Thymus (tissue), 14 donors: ENCODE measurements at places on chromosomes 5 and 9.

GRCh38 chr9:116208417-116209232 lies 55.0 kb downstream of the PAPPA start:
- DNase-seq = no peak

DNA sequence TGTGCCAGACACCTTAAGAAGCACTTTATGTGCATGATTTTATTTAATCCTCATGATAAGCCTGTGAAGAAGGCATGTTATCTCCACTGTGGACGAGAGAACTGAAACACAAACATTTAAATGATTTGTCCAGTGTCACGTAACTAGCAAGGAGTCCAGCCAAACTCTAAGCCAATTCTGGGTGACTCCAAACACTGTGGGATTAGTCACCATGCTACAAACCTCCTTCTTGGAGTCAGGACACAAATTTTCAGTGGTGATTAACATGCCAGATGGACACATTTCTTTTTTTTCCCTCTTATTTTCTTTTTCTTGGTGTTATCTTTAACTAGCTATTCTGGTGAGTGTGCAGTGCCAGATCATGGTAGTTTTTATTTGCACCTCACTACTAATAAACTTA lies 316.8 kb downstream of the NDUFS4 start:
- DNase-seq = no peak

DNA sequence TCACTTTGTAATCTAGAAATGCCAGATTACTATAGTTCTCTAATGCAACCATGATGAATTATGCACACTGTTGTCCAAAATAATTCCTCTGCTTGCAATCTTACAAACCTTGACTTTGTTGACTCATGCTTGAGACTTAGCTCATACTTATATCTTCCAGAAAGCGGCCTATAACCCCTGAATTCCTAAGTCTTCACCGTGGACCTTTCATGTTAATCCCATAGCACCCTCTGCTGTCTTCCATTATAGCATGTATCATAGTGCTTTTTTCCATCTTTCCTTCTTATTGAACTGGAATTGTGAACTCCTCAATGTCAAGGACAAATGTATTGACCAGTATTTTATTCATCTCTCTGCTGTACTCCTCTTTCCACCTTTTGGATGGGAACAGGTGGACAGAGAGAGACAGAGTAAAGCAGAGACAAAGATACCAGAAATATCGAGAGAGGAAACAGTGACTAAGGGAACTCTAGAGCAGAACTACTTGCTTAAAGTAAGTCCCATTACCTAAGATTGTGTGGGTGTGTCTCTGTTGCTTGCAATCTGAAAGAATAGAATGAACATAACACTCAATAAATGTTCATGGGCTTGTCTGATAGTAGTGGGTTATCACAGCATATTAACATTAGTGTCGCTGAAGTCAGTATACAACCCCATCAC lies 110.0 kb downstream of the LURAP1L start:
- DNase-seq = no peak

DNA sequence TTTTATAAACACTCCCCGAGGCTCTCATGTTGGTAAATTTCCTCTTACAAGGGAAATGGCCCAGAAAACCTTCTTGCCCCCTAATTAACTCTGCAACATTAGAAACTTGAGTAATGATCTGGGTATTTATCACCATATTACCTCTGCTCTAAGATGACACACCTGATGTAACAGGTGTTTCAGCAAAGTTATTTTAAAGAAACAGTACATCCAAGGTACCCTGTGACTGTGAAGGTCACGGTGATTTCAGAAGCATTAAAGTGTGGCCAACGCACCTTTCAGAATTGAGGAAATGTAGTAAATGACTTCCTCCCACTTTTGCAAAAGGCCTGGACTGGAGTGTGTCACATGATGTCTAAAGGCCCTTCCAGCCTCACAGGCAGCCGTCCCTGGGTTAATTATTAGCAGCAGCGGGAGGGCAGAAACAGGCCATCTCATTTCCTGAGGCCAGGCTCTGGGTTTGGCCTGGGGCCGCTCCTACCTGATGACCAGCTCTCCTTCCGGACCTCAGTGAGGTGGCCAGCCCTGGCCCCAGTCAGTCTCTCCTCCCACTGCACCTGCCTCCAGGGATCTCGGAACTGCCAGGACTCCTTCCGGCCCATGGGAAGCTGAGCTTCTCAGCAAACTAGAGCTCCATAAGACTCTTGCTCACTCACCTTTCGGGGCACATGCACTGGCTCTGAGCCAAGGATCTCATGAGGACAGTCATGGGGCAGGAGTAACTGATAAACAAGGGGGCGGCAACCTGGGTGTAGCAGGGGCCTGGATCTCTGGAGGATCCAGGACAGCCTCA lies 20.7 kb downstream of the PTPN3 start:
- DNase-seq = no peak

GRCh38 chr5:8349855-8350254 lies 480.9 kb downstream of the MTRR start:
- no peak for DNase-seq

- no peak for DNase-seq
These were observed 34.1 kb downstream of the SPRY4 start for GRCh38 chr5:142290577-142291299.

DNA sequence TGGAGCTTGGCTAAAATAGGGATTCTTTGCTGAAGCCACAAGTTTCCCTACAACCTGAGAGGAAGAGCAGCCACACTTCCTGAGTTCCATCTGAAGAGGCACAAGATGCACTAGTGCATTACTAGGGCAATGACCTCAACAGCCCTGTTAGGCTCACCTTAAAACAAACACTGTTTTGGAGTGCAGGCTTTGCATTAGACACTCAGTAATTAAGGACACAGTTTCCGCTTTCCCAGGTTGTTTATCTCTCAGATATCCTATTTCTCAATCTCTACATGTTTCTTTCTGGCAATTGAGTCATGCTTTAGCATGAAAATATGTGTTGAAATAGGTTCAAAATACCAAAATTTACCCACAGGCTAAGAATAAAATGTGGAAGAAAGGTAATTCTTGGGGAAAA lies 34.2 kb downstream of the EMB start:
- no peak for DNase-seq
